Stimulated activated CD4-positive, alpha-beta T cell treated with anti-CD3 and anti-CD28 coated beads, Interleukin-1b, Interleukin-23, amount 100 ng/mL, for 1 hour (primary cell): ENCODE measurements at places on chromosomes 6 and 20.

- DNase-seq: no peak
Observed at GRCh38 chr6:133380047-133380446, 138.9 kb downstream of the EYA4 start.

DNA sequence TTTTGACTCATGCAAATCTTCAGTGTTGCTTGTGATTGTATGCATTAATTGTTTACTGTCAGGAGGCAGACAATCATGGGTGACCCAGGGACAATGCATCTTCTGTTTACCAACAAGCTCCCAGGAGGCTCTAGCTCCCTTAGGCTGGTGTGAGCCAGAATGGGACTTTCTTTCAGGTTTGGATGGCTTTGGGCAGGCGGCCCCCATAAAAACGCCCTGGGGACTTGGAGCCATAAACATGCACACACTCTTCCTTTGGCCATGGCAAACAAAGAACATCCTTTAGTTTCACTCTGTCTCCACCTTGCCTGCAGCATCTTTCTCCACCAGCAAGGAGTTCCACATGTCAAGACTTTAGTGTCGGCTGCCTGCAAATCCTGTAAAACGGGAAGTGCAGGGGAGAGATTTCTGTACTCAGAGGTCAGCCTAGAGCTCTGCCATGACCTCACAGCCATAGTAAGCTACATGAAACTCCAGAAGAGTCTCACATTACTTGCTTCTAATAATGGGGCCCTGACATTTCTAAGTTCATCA is 127.6 kb downstream of the MAP3K7 start:
- DNase-seq: no peak

GRCh38 chr20:32829311-32830005 is 9.7 kb downstream of the MAPRE1 start:
- no peak for DNase-seq

GRCh38 chr6:152012227-152012626 is 204.7 kb downstream of the ESR1 start:
- no peak for DNase-seq

GRCh38 chr6:162306616-162307015 is 420.9 kb downstream of the PRKN start:
- DNase-seq: no peak

GRCh38 chr20:23127506-23128279 is 41.6 kb upstream of the CD93 start:
- DNase-seq: no peak

DNA sequence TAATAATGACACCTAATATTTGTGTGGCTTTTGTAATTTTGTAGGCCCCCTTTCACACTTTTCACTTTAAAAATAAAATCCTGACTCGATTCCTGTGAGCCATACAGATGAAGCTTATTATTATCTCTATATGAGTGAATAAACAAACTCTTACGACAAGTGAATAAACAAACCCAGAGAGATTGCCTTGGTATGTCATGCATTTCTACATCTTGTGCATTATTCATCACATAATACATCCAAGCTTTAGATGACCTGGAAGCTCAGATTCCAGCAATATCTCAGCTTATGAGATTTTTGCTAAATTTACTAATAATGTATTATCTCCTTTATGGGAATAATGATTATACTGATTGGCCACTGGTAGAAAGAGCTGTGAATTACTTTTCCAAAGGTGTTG is 248.2 kb downstream of the TBX18 start:
- DNase-seq: no peak

DNA sequence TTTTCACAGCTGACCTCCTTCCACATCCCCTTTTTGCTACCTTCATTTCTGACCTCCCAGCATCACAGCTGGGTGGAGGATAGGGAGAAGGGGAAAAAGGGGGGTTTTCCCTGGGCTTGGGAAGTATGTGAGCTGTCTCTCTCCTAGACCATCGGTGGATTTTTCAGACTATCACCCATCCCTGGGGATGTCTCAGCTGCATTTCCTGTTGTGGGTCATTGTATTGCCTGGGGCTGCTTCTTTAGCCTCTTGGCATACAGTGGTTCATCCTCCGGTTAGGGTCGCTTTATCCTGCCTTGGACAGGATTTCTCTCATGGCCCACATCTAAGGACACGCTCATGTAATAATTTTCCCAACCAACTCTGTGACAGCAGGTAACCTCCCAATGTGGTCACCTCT is 142.5 kb upstream of the ARG1 start:
- no peak for DNase-seq
